EH (cell line): ENCODE measurements at places on chromosomes 6 and 20.

DNA sequence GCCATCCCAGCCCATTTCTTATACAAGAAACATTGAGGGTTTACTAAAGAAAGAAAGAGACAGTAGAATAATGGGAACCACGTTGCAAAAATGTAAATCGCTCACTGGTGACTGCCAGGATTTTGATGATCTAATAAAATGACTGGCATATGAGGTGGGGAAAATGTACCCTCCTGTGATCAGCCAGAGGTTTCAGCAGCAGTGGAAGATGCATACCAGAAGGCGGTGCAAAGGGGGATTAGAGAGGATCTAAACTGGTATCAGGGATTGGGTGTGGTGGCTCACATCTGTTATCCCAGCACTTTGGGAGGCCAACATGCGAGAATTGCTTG lies 60.8 kb upstream of the DDR1 start:
- DNase-seq: no peak

GRCh38 chr6:34940030-34940434 lies 51.0 kb downstream of the ANKS1A start:
- peak; percentile 16 for DNase-seq

DNA sequence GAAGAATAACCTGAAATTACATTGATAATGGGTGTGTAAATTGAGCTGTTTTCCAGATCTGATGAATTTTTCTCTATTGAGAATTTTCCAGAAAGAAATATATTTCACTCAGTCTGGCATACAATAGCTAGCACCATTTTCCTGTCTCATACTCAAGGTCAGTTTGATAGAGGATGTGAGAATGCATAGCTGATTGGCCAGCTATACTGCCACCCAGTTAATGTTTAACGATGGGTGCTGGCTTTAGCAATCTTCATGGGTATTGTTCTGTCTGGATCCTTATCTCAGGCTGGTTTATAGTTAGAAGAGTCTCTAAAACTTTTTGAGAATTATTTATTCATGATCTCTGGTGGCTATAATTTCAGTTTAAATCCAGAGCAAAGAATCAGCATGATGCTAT lies 147.4 kb downstream of the HDGFL1 start:
- DNase-seq: no peak

DNA sequence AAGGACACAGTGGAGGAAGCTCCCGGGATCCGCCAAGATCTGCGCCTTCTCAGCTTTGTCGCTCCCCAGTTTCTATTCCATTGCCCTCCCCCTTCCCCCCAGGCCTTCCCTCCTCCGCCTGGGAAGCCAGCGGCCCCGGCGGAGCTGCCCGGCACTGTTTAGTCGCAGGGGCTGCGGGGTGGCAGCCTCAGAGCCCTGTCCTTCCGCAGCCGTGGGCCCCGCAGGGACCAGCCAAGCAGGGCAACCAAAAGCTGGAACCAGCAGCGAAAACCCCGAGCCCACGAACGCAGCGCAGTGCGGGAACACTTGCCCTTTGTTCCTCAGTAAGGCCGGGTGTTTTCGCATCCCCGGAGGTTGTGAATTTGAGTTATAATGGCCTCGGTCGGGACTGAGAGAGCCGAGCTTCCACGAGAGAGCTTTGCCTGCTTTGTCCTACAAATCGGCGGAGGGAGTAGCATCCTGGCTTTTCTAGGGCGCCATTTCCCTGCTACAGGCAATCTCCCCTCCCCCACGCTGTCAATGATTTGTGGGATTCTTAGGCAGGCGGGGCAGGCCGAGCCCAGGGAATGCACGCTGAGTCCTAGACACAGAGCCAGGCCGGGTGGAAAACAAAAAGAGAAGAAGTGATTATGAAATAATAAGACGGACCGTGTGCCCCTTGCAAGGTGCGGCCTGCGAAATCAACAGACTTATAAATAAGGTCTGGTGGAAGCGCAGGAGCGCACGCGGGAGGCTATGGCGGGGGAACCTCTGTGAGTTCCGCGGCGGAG lies 4.0 kb upstream of the TUBB2B start:
- DNase-seq: peak; percentile 86

DNA sequence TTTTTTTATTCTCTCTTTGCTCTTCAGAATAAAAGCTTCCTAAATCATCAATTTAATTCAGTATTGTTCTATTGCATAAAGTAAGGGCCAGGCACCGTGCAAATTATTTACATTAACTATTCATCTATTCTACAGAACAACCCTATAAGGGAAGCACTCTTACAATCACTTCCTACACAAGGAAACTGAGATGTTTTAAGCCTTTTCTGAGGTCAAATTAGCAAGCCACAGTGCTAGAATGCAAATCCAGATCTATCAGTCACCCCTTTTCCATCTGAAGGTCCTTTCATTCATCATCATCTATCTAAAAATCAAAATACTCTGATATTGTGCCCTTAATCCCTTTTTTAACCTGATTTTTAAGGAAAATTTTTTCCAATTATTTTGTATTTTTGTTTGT lies 31.2 kb downstream of the FRK start:
- DNase-seq: no peak

DNA sequence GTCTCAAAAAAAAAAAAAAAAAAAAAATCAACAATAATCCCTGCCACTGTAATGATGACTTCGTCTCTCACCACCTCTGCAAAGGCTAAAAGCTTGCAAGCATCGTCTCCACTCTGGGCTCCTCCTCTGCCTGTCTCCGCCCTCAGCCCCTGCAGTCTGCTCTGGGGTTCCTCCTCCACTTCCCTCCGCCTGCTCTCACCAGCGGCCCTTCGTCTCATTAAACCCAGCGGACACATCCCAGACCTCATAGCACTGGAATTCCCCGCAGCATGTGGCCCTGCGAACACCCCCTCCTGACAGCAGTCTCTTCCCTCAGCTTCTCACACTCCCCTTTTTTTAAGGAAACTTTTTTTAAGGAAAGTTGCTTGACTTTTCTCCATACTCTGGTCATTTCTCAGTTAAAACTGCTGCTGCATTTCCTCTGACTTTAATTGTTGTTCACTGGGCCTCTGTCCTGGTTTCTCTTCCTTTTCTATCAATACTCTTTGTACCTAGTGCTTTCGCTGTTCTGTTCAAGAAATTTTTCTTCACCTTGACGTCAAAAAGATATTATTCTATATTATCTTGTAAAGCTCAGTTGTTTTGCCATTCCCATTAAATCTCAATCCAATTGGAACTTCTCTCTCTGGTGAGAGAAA lies 70.9 kb upstream of the PLEKHG1 start:
- peak; percentile 51 for DNase-seq

- DNase-seq: peak; percentile 8
Observed at GRCh38 chr6:47733879-47734558, 35.6 kb downstream of the ADGRF4 start.

- DNase-seq: no peak
Observed at GRCh38 chr6:79373880-79374279, 139.4 kb upstream of the HMGN3 start.

GRCh38 chr6:8315154-8315553 lies 120.2 kb downstream of the SLC35B3 start:
- no peak for DNase-seq

- peak; percentile 14 for DNase-seq
Observed at GRCh38 chr6:166366921-166367320, 15.8 kb downstream of the MPC1 start.

DNA sequence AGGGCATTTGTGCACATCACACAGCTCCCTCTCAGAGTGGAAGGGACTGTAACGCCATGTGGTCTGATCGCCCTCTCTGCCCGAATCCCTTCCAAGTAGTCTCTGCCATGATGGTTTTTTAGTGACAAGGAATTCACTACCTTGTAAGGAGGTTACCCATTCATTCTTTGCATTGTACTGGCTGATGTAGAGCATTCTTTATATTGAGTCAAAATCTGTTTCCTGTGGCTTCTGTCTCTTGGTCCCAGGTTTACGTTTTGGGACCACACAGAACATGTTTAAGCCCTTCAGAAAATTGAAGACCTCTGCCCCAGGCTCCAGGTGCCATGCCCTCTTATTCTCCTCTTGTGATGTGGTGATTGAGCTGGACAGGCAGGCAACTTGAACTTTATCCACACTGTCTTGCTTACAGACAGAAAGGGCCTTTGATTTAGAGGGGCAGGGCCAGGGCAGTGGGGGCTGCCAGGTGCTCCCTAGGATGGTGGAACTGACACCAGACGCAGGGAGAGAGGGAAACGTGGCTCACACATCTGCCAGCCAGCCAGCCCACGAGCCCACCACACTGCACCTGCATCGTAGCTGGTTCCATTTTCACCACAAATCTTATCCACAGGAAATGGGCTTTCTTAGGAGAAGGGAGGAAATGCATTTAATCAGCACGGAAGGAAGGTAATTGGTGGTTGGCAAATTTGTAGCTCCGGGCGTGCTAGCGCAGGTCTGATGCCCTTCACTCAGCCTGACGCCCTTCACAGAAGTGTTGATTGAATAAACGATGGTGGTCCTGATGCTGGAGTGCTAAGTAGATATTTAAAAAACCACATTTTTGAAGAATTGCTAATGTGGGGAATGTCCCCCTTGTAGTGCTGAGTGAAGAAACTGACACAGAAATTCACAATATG lies 78.2 kb downstream of the TCP11 start:
- no peak for DNase-seq

DNA sequence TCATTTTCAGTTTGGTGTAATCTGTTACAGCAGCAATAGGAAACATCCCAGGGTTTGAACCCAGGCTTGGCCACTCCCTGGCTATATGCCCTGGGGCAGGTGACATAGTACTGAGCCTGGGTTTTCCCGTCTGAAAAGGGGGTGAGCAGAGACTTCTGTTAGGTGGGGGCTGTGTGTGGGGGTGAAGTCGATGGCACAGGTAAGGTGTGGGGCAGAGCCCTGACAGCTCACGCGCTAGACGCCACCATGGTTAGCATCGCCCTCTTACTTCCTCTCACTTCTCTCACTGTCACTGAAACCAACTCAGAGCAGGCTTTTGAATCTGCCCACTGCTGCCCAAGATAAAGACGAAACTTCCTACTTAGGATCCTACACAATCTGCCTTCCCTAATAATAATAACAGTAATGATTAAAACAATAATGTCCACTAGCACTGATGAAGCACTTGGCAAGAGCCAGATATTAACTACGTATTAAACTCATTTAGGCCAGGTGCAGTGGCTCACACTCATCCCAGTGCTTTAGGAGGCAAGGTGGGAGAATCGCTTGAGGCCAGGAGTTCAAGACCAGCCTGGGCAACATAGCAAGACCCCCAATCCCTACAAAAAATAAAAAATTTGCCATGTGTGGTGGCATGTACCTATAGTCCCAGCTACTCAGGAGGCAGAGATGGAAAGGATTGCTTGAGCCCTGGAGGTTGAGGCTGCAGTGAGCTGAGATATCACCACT lies 117.9 kb upstream of the PTPN1 start:
- DNase-seq: no peak

DNA sequence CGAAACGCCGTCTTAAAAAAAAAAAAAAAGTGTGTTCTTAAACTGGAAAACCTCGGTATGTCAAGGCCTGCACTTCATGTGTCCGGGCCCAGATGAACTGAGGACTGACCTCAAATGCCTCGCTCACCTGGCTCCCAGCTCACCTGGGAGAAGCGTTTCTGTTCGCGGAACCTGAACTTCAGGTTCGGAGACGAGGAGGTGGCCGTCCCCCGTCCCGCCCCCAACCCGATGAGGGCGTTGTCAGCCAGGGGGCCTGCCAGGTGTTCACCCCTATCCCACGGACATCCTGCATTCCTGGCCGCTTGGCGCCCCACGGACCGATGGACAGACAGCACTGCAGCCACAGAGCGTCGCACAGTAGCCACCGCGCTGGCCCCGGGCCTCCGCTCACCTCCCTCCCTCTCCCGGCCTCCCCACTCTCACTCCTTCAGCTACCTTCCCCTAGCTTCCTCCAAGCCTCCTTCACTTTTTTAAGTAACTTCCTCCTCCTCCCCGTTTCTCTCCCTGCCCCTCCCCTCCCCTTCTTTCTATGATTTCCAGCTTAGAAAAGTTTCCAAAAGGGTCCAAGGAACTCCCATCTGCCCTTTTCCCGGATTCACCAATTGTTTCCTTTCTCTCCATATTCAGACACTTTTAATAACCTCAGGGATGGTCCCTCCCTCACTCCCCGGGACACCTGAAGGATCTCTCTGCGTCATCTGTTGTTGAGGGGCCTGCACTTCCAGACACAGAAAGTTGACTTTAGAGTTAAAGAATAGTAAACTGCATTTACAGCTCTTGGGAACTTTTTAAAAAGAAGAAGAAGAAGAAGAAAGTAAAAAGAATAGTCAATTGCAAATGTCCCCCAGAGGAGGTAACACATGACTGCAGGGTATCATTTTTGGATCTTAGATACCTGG lies 22.7 kb upstream of the MCM3 start:
- DNase-seq: no peak

GRCh38 chr20:11083841-11084240 lies 410.0 kb upstream of the JAG1 start:
- DNase-seq: no peak

DNA sequence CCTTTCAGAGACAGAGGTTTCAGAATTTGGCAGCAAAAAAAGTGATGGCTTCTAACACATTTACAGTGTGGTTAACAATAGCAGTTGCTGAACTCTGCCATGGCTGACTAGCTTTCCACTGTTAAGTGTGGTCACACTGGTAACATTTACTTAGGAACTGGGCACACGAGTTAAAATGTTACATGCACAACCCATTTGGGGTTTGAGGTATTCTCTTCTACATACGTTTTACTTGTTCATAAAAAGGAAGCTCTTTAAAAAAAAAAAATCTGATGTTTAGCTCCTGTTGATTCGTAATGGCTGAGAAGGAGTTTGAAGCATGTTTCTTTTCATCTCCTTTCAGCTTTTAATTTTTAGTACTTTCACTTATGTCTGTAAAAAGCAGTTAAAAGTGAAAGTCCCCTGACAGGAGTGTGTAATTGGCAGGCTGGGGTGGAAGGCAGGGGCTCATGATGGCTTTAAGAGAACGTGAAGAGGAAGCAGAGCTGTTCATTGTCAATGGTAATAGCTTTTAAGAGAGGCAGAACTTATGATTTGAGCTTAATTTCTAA lies 245.9 kb downstream of the FARS2 start:
- no peak for DNase-seq

DNA sequence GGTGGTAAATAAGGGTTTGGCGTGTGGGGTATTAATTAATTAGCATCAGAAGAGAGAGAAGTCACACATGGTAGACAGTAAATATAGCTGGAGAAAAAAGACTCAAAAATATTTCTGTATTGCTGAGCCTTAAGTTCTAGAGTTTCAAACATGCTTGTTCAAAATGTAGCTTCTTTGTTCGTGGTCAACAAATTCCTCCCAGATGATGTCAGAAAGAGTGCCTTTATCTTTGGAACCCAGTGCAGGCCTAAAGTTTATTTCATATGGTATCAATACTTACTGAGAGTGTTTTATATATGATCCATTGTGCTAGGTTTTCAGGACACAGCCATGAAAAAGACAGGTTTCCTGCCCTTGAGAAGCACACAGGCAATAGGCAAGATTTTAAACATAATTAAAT lies 18.3 kb downstream of the MARCKS start:
- DNase-seq: peak; percentile 71

- DNase-seq: peak; percentile 3
Observed at GRCh38 chr6:23316131-23316530, 746.8 kb downstream of the HDGFL1 start.

- peak; percentile 57 for DNase-seq
Observed at GRCh38 chr6:130981409-130981808, 81.6 kb downstream of the EPB41L2 start.
